ENCODE measurements at places on chromosomes 12 and 14.

- DNase-seq = no peak
Observed at GRCh38 chr12:10618338-10618987, 5.1 kb upstream of the MAGOHB start.

GRCh38 chr12:12350868-12351463 is 924 bp upstream of the MANSC1 start:
- DNase-seq = no peak

DNA sequence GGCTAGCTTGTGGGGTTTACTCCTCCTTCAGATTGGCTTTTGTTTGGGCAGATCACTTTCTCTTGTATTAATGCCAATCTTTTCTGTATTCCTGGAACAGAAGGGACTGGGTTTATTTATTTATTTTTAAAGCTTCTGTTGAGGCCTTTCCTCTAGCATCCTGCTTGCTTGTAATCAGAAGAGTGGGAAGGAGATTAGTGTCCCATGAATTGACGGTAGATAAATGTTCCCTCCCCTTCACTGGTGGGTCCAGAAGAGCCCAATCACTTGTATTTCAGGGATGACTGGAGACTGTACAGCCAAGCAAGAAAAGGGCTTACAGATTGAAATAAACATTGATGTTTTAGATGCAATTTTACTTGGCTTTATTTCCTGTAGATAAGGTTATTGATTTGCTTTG is 71.0 kb downstream of the LIN52 start:
- no peak for DNase-seq

DNA sequence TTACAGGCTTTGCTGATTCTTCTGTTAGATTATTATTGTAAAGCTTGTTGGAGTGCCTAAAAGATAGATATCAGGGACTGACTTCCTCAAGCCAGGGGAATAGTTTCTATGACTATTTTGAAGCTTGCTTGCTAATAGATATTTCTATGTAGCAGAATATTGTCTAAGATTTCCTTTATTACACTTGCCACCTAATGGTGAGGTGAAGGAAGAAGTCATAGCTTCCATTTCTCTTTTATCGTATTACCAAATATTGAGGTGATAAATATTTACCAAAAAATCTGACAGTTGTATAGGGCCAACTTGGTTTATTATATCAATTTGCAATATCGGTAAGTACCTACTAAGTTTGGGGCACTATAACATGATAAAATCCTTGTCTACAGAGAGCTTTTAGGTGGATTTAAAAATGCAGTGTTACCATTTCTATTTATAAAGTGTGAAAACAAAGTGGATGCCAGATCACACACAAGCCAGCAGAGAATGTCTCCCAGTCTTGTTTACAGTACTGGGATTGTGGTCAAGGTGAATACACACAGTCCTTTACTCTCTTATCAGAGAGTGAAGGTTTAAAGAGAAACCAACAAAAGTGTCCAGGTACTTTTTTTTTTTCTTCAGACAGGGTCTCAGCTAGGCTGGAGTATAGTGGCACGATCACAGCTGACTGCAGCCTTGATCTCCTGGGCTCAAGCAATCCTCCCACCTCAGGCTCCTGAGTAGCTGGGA is 137.9 kb downstream of the IGF1 start:
- no peak for DNase-seq

- DNase-seq = no peak
Observed at GRCh38 chr14:106419376-106419965, 893.1 kb downstream of the TMEM121 start.
